B cell (primary cell): ENCODE measurements at places on chromosomes 2 and 18. TPM values are rescaled to one million over a fixed set of nuclear protein-coding genes. Genes with fewer than 3 reads are reported as not detected.

The GKN2 gene
- polyA plus RNA-seq: not detected in 2 replicates

The DOK6 gene
- not detected in 2 replicates for polyA plus RNA-seq

The ANKRD62 gene
- polyA plus RNA-seq: not detected in 2 replicates

The UCN gene
- 4.3 and 4.5 TPM in 2 replicates for polyA plus RNA-seq

The FAP gene
- not detected in 2 replicates for polyA plus RNA-seq

The PPP1R1C gene
- polyA plus RNA-seq: not detected in 2 replicates

The IL37 gene
- not detected in 2 replicates for polyA plus RNA-seq

The GIGYF2 gene
- 7.2 and 16.5 TPM in 2 replicates for polyA plus RNA-seq

The ARHGAP25 gene
- 97.9 and 114 TPM in 2 replicates for polyA plus RNA-seq
